ENCODE measurements at places on chromosomes 3 and 15. TPM values are rescaled to one million over a fixed set of nuclear protein-coding genes. Genes with fewer than 3 reads are reported as not detected.

- DNase-seq: no peak
Observed at GRCh38 chr3:98733053-98733811, 29.9 kb upstream of the ST3GAL6 start.

GRCh38 chr15:67652586-67652985 is 110.1 kb downstream of the MAP2K5 start:
- DNase-seq: no peak

GRCh38 chr15:79901958-79902357 is 5.1 kb upstream of the MTHFS start:
- DNase-seq: no peak

DNA sequence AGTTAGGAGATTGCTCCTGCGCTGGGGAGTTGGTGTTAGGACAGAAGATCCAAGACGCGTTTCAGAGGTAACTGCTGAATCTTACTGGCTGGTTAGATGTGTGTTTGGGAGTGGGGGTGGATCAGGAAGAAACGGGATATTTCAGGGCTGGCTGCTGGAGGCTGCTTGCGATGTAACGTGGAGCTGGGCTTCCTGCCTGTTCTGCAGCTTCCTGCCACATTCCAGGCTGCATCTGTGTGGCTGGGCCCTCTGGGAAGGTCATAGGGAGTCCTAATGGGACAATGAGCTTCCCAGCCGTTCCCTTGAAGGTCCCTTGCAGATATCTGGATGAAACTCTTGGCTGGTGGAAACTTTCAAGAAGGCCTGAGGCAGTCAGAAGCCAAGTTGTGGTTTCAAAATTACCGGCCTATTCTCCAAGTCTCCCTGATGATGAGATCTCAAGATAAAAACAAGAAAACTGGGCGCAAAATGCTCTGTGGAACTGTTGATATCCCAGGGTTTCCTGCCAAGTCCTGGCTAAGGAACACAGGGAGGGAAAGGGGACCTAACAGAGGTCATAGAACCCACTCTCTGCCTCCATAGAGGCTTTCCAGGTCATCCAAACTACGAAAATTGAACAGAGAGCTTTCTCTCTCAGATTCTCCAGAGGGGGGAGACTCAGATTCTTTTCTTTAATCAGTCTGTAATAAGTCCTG is 67.0 kb downstream of the NOX5 start:
- DNase-seq: no peak

GRCh38 chr3:46850468-46850779 is 12.8 kb downstream of the MYL3 start:
- DNase-seq: no peak

GRCh38 chr3:189790658-189791057 is 159.5 kb downstream of the TP63 start:
- DNase-seq: no peak

GRCh38 chr3:126398423-126399350 is 4.0 kb downstream of the CFAP100 start:
- DNase-seq: no peak

EIF2A gene
- 247 TPM for total RNA-seq

TRPC1 gene
- 14.8 TPM for total RNA-seq

ACAN gene
- total RNA-seq: not detected
